ENCODE measurements at places on chromosomes 1 and 21. TPM values are rescaled to one million over a fixed set of nuclear protein-coding genes. Genes with fewer than 3 reads are reported as not detected.

The HPCA gene
- not detected for total RNA-seq

- no peak for DNase-seq
These were observed 8.0 kb upstream of the RGS13 start for GRCh38 chr1:192627901-192628300.

DNA sequence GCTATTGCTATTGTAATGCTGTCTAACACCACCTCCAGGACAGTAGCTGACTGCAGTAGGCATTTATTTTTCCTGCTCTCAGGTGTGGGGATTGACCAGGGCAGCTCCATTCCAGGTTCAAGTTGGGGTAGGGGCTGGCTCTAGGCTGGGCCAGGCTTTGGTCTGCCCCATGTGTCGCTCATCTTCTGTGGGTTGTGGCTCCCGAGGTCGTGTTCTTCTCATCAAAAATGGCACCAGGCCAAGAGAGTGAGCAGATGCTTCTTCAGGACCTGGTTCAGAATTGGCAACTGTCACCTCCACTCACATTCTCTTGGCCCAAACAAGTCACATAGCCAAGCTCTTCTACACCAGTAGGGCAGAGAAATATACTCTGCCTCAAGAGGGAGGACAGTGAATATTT is 133.7 kb downstream of the PTPRU start:
- DNase-seq = no peak

DNA sequence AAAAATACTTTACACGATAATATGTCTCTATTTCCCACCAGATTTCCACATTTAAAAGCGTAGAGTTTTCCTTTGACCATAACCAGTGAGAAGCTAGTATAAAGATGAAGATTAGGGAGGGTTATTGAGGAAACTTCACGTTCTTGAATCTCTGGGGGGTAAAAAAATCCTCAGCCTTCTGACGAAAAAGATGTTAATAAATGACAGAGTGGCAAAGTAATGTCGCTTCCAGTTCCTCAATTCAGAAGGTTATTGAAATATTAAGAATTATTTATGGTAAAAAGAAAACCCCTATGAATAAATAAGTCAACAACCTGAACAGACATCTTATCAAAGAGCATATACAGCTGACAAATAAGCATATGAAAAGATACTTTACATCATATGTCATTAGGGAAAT is 241.0 kb downstream of the GPATCH2 start:
- no peak for DNase-seq

GRCh38 chr1:58089898-58090534 is 456.5 kb downstream of the OMA1 start:
- no peak for DNase-seq

- DNase-seq = no peak
These were observed 6.3 kb upstream of the VPS26C start for GRCh38 chr21:37273440-37273839.

DNA sequence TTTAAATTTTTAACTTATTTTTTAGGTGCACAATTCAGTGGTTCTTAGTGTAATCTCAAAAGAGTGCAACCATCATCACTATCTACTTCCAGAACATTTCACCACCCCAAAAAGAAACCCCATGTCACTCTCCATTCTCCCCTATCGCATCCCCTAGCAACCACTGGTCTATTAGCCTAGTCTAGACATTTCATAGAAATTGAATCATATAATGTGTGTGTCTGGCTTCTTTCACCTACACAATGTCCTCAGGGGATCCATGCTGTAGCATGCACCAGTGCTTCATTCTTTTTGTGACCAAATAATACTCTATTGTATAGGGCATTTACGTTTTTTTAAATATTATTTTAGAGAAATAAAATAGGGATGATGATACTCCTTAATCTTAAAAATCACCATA is 64.7 kb downstream of the JAK1 start:
- DNase-seq = no peak
